ENCODE measurements at places on chromosomes 7 and 10.

DNA sequence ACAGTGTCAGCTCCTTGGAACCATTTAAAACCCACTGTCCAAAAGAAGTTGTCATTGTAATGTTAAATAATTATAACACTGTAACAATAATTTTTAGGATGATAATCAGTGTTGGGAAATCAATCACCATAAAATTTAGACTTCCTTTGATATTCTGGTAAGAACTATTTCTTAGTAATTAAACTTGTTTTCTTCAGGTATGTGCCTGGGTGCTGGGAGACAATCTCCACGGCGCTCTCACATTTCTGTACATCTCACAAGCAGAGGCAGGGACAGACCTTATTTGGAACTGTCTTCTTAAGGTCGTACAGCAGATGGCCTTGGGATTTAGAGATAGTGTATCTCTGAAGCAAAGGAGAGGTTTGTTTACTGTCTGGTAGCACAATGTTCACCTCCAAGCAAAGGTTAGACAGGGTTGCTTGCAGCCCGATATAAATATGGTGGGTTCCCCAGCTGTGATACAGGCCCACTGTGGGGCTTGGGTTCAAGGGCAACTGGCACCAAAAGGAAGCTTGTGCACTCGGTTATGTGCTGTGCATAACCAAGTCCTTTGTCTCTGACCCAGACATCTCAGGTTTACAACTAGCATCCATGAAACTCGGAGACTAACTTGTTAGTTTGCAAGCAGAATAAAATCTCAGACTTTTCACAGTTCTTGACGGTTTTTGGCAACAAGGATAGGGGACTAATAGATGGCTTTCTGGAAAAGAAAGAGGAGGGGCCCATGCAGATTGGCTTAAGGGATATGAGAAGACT, 125.5 kb downstream of the RNF32 start:
- DNase-seq = no peak

DNA sequence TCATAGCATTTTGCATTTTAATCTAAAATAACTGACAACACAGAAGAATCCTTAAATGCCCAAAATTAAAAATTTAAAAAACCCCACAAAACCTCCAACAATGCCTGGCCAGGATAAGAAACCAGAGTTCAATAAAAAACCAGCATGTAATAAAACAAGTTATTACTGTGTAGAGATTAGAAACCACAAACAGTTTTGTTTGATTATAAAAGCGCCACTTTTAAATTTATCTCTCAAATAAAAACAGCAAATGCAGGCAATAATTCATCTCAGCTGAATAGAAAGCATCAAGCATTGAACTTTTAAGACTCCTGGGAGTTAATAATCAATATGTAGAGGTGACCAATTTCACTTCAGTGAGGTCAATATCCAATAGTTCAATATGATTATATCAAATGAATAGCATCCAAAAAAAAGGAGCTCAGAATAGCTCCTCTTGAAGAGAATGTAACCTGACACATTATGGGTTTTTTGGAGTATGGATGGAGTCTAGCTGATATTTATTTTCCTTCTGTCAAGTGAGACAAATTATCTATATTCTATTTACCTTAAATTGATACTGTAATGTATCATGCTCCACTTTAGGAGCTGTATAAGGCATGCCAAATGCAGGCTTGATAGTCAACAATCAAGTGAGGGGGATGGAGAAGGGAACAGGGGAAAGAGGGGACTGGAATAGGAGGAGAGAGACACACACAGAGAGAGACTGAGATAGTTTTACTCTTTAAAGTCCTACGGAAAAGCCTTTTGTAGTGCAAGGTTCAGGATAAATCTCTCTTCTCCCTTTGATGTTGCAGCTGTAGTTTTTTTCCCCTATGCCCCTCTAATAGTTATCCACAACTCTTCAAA, 130.9 kb downstream of the RSU1 start:
- DNase-seq = no peak

- no peak for DNase-seq
Measured at GRCh38 chr7:22601003-22601402, 101.0 kb upstream of the STEAP1B start.

- DNase-seq = no peak
Measured at GRCh38 chr7:70620333-70621055, 511.4 kb upstream of the GALNT17 start.

- DNase-seq = no peak
Measured at GRCh38 chr7:16847381-16847860, 34.4 kb downstream of the AGR3 start.

DNA sequence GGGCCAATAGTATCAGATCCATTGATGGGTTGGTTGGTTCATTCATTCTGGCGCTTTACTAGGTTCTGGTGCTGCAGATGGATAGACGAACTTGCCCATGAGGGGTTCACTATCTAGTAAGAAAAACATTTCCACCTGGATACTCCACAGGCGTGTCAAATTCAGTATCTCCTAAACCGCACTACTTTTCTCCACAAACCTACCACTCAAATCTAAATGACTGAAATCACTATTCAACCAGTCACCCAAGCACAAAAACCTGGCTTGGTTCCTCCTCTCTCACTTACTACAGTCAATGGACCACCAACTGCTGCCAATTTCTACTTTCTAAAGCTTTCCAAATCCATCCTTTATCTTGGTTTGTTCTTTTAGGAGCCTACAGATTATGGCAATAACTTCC, 572 bp downstream of the AGK start:
- DNase-seq = no peak

DNA sequence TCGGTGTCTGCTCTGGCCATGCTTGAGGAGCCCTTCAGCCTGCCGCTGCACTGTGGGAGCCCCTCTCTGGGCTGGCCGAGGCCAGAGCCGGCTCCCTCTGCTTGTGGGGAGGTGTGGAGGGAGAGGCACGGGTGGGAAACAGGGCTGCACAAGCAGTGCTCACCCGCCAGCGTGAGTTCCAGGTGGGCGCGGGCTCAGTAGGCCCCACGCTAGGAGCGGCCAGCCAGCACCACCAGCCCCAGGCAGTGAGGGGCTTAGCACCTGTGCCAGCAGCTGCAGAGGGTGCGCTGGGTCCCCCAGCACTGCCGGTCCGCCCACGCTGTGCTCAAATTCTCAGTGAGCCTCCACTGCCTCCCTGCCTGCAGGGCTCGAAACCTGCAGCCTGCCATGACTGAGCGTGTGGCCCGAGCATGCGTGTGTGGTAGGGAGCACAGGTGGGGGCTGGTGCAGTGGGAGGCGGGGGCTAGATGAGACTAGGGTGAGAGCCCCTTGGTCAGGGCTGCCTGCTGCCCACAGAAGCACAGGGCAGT, 223.0 kb downstream of the ZNF248 start:
- DNase-seq = no peak

DNA sequence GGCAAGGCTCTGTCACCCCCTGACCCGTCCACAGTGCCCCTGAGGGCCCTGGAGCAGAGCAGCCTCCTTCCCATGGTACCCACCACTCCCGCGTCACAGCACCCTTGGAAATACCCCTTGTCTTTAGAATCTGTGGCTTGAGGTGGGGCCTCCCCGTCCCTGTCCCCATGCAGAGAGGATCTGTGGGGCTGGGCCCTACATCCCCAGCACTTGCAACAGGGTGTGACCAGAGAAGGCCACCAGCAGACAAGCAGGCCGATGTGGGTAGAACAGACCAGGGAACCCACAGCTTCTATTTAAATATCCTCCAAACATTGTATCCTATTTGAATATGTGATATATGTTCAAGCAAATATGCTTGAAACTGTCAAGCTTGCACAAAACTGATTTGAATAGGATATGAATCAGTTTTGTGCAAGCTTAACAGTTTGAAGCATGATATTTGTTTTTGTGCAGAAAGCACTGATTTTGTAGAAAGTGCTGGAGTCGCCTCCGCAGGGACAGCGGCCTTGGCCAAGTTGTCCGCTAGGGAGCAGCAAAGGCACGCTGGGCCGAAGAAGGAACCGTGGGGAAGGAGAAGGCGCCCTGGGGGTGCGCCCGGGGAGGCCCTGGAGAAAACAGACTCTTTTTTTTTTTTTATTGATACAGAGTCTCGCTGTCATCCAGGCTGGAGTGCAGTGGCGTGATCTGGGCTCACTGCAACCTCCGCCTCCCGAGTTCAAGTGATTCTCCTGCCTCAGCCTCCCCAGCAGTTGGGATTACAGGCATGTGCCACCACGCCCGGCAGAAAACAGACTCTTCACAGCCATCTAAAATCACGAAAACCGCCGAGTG, 2.2 kb downstream of the CFAP46 start:
- DNase-seq = peak; percentile 42

DNA sequence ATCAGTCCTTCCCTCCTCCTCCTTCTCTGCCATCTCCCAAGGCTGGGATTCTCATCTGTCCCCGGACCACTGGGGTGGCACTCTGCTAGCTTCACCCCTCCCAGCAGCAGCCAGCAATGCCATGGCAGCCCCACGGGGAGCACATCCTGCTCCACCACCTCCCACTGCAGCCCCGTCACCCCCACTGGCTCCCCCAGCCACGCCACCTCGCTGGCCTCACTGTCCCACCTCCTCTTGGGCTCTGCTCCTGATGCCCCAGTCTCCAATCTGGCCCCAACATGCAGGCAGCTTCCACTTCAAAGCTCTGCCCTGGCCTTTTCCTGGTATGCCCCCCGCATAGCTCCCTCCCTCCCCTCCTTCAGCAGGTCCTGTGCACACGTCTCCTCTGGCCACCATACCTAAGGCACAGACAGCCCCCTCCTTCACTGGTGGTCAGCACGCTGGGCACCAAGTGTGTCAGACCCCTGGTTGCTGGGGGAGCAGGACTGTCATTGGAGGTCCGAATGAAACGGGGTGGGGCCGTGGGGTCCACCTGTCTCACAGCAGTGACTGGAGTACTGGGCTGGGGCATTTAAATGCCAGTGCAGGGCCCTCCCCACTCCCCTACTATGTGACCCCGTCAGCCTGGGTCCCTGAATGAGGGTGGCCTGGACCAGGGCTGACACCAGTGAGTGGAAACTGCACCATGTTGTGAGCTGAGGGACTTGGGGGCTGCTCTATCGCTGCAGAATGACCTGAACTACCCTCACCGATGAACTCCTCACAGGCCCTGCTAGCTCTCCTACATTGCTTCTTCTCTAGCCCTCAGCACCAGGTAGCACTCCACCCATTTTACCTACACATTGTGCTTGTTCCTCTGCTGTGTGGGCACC, 38.7 kb downstream of the RASGEF1A start:
- no peak for DNase-seq

DNA sequence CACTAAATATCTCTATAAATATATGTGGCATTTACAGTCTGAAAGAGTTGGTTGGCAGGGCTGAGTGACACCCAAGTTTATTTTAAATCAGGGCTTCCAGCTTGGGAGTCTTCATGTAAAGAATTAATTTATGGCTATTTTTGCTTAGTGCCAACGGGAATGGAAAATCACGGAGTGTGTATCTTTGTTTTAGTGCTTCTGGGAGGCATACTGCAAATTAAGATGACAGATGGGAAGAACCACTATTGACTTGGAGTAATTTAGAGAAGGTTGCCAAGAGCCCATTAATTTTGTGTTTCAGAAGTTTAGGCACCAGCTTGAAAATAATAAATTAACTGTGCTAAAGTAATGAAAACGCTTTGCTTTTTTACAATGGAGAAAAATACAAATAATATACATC, 135.2 kb downstream of the GPR37 start:
- no peak for DNase-seq

Measured in H54 (cell line).